ENCODE measurements at places on chromosomes 12 and 14. TPM values are rescaled to one million over a fixed set of nuclear protein-coding genes. Genes with fewer than 3 reads are reported as not detected.

PLD4 gene
- total RNA-seq: not detected

PPP1R36 gene
- 0.24 TPM for total RNA-seq

TSPAN8 gene
- 0.67 TPM for total RNA-seq

IL22 gene
- not detected for total RNA-seq

GDF11 gene
- 4.1 TPM for total RNA-seq

CD163L1 gene
- total RNA-seq: 0.53 TPM

SMCO3 gene
- not detected for total RNA-seq

C12orf42 gene
- not detected for total RNA-seq

LRRC10 gene
- not detected for total RNA-seq

CFAP251 gene
- total RNA-seq: 0.85 TPM

FBRSL1 gene
- total RNA-seq: 94.0 TPM

NT5DC3 gene
- total RNA-seq: 7.6 TPM

C1RL gene
- 15.2 TPM for total RNA-seq

SIX6 gene
- not detected for total RNA-seq

KRT74 gene
- not detected for total RNA-seq

Measured in A549 treated with RU486 at 1 μM for 4 hours (cell line).